ENCODE measurements at places on chromosomes 4 and X.

DNA sequence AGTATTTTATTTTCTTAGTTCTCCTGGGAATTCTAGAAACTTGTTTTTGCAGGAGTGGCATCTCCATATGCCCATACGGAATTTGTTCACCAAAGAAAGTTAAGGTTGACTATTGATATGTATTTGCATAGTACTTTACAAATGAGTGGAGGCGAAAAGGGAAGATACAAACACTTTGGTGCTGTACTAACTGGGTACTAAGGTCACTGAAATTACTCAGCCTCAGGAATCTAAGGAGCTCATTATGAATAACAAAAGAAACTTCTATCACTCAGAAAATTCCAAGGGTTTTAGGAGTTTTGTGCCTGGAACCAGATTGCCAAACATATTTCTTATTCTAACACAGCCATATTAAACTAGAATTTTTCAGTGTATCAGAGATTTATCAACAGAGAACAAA is 27.4 kb upstream of the TMPRSS11B start:
- no peak for DNase-seq

GRCh38 chr4:69822198-69822597 is 37.7 kb downstream of the SULT1E1 start:
- no peak for DNase-seq

GRCh38 chr4:125464146-125464545 is 149.4 kb downstream of the FAT4 start:
- DNase-seq, result no peak

DNA sequence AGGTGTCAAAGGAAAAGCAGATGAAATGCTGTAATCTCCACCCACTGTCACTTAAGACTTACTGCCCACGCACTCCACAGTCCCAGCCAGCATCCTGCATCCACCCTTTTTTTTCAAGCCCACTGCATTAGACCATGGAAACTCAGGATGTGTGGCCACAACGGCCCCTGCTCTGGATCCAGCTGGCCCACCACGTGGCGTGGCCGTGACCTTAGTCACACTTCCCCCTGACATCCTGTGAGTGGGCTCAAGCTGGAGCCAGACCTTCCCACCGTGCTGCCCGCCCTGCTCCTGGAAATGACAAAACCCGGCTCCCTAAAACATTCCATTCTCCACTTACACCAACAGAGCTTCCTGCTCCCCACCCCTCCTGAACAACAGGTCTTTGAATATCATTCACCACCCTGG is 588.3 kb upstream of the DIPK2B start:
- no peak for DNase-seq

- no peak for DNase-seq
Observed at GRCh38 chr4:111701102-111701501, 444.2 kb upstream of the FAM241A start.

- no peak for DNase-seq
Observed at GRCh38 chr4:168587411-168588125, 90.7 kb downstream of the PALLD start.

- no peak for DNase-seq
Observed at GRCh38 chr4:60241866-60242265, 958.3 kb upstream of the ADGRL3 start.

DNA sequence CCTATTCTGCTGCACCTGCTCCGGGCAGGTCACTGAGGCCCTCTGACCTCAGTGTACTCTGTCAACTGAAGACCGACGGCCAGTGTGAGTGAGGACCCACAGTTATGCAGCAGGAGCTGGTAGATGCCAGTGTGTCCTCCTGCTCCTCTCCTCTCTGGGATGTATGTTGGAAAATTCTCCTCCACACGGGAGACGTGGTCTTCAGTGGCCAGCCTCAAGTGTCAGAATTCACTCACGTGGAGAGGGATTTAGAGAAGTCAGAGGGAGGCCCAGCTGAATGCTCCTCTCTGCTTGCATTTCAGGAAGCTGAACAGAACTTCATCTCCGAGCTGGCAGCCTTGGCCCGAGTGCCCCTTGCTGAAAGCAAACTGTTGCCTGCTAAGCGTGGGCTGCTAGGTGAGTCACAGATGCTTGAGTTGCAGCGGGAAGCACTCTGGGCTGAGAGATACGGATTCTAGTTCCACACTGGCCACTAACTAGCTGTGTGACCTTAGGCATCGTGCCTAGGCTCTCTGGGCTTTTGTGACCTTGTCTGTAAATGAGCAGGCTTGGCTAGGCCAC is 83.6 kb downstream of the CRMP1 start:
- no peak for DNase-seq

DNA sequence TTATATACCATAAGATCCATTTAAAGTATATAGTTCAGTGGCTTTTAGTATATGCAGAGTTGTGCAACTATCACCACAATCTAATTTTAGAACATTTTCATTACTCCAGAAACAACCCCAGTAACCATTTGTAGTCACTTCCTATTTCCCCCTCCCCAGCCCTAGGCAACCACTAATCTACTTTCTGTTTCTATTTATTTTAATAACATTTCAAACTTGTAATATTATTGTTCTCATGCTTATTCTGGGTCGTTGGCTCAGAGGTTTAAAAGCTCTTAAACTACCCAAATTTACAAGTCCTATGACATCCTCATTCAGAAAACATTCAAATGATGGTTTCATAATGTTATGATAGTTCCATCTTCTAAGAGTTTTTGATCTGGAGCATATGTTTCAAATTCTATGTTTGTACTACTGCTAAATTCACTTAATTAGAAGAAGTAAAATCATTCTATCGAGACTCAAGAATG is 18.4 kb downstream of the XIAP start:
- no peak for DNase-seq

Data from NCI-H1105 treated with DMSO at 0.1 percent for 48 hours (cell line).